CD4-positive, alpha-beta T cell (primary cell): ENCODE measurements at places on chromosomes 2 and 18. TPM values are rescaled to one million over a fixed set of nuclear protein-coding genes. Genes with fewer than 3 reads are reported as not detected.

Gene SRD5A2
- not detected for total RNA-seq

Gene DNAJC5G
- total RNA-seq: not detected

Gene CCL20
- total RNA-seq: 2.2 TPM

Gene TWSG1
- total RNA-seq: 2.8 TPM

Gene SOCS6
- 2.5 TPM for total RNA-seq

Gene LONRF2
- 0.06 TPM for total RNA-seq

Gene SIX3
- not detected for total RNA-seq

Gene SKA1
- total RNA-seq: 0.20 TPM

Gene NEUROD1
- not detected for total RNA-seq

Gene PLGLB2
- total RNA-seq: 1.6 TPM

Gene RAX
- not detected for total RNA-seq

Gene HSBP1L1
- 42.6 TPM for total RNA-seq

Gene UGT1A3
- not detected for total RNA-seq

Gene FAM237A
- total RNA-seq: not detected

Gene ACTG2
- total RNA-seq: not detected

GRCh38 chr2:75174519-75174918, 24.8 kb downstream of the TACR1 start:
- no peak overlapping the region for H3K4me3 ChIP-seq
- no peaks in the 10 kb centered on the region for H3K27me3 ChIP-seq
- DNase-seq: no peak
- no peak overlapping the region for H3K27ac ChIP-seq
- H3K4me1 ChIP-seq: no peaks in the 10 kb centered on the region

- no peak for DNase-seq
- H3K36me3 ChIP-seq: no peaks in the 10 kb centered on the region
- H3K4me1 ChIP-seq: no peaks in the 10 kb centered on the region
- H3K4me3 ChIP-seq: no peak overlapping the region
These were observed 159.5 kb upstream of the GYPC start for GRCh38 chr2:126496493-126496892.

DNA sequence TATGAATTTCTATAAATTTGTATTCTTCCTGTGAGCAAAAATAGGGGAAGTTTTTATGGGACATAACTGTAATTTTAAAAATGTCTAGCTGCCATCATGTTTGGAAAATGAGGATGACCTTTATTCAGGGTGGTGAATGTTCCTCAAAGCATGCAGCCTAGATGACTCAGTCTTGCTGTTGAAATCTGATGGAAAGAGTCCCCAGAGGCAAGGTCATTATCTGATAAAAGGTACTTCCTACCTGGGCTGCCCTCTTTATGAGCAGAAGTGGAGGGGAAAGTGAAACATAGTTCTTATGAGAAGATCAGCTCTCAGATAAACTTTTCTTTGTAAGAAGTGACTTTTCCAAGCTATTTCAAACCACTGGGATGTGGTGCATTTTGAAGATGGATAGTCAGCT, 1144.7 kb upstream of the PIK3C3 start:
- H3K4me1 ChIP-seq: no peaks in the 10 kb centered on the region
- no peak overlapping the region for H3K4me3 ChIP-seq
- no peak for DNase-seq
- no peaks in the 10 kb centered on the region for H3K27me3 ChIP-seq
- no peaks in the 10 kb centered on the region for H3K36me3 ChIP-seq
- no peak overlapping the region for H3K27ac ChIP-seq

DNA sequence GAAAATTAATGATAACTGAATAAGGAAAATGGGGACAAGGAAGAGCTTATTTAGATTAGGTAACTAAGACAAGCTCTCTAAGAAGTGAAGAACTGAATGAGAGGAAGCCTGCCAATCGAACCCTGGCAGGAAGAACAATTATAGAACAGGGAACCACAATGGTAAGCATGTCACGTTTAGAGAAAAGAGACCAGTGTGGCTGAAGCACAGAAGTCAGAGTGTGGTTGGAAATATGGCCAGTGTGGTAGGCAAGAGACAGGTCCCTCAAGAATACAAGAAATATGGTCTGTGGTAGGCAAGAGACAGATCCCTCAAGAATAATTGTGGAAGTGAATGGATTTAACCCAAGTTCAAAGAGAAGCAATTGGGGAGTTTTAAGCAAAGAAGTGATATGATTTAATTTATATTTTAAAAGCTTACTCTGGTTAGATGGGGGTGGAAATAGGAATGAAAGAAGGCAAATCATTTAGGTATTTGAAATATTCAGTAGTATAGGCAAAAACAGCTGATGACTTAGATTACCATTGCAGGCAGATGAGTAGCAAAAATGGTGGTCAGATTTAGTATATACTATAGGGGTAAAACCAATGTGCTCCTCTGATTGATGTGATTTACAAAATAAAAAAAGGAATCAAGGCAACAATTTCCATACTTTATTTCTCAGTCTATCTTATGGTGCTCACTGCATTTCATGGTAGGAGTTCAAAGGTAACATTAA, 38.8 kb upstream of the ERMN start:
- no peaks in the 10 kb centered on the region for H3K36me3 ChIP-seq
- H3K4me3 ChIP-seq: no peak overlapping the region
- H3K4me1 ChIP-seq: peaks cover 3% of the 10 kb centered on the region
- H3K27ac ChIP-seq: no peak overlapping the region
- no peaks in the 10 kb centered on the region for H3K27me3 ChIP-seq

DNA sequence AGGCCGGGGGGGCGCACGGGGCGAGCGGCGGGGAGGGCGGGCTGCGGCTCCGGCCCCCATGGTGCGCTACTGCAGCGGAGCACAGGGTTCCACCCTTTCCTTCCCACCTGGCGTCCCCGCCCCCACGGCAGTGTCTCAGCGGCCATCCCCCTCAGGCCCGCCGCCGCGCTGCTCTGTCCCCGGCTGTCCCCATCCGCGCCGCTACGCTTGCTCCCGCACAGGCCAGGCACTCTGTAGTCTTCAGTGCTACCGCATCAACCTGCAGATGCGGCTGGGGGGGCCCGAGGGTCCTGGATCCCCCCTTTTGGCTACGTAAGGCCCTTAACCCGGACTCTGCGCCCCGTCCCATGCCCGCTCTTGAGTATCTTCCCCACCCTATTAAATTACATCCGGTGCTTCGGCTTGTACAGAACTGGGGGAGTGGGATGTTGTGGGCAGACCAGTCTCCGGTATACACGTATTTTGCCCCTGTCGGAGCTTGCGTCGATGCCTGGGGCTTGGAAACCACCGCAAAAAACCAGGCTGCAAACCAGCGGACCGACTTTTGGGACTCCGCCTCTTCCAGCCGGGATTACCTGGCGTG, 598 bp upstream of the WBP1 start:
- H3K4me1 ChIP-seq: peaks cover 49% of the 10 kb centered on the region
- peak overlapping the region; percentile 96 for H3K4me3 ChIP-seq
- DNase-seq: peak; percentile 91
- peaks cover 18% of the 10 kb centered on the region for H3K36me3 ChIP-seq

- no peak overlapping the region for H3K27ac ChIP-seq
- no peaks in the 10 kb centered on the region for H3K27me3 ChIP-seq
- H3K4me3 ChIP-seq: no peak overlapping the region
- no peaks in the 10 kb centered on the region for H3K4me1 ChIP-seq
- DNase-seq: no peak
These were observed 42.9 kb upstream of the TNFRSF11A start for GRCh38 chr18:62282188-62282629.

- H3K4me1 ChIP-seq: no peaks in the 10 kb centered on the region
- no peak overlapping the region for H3K27ac ChIP-seq
- no peaks in the 10 kb centered on the region for H3K27me3 ChIP-seq
- DNase-seq: no peak
- no peak overlapping the region for H3K4me3 ChIP-seq
- no peaks in the 10 kb centered on the region for H3K36me3 ChIP-seq
These were observed 467.0 kb upstream of the PKDCC start for GRCh38 chr2:41580806-41581205.

GRCh38 chr2:17373041-17373440, 145.2 kb downstream of the RAD51AP2 start:
- no peaks in the 10 kb centered on the region for H3K27me3 ChIP-seq
- no peak overlapping the region for H3K4me3 ChIP-seq
- no peaks in the 10 kb centered on the region for H3K4me1 ChIP-seq
- no peak overlapping the region for H3K27ac ChIP-seq

DNA sequence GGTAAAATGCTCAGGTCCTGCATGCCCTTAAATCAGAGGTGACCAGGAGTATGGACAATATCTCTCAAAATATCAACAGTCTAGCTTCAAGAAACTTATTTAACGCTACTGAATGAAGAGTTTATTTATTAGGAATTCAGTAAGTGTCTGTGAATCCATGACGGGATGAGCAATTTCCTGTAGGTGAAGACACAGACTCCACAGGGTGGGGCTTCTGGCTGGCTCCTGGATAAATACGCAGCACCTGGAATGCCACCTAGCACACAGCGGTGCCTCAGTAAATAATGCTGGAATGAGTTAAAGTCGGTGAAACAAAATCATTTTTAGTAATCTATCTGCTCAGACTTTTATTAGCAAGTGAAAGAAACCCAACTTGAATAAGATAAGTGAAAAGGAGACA, 29.4 kb upstream of the MBP start:
- H3K27ac ChIP-seq: no peak overlapping the region
- no peaks in the 10 kb centered on the region for H3K27me3 ChIP-seq
- DNase-seq: no peak
- no peak overlapping the region for H3K4me3 ChIP-seq
- H3K36me3 ChIP-seq: no peaks in the 10 kb centered on the region

DNA sequence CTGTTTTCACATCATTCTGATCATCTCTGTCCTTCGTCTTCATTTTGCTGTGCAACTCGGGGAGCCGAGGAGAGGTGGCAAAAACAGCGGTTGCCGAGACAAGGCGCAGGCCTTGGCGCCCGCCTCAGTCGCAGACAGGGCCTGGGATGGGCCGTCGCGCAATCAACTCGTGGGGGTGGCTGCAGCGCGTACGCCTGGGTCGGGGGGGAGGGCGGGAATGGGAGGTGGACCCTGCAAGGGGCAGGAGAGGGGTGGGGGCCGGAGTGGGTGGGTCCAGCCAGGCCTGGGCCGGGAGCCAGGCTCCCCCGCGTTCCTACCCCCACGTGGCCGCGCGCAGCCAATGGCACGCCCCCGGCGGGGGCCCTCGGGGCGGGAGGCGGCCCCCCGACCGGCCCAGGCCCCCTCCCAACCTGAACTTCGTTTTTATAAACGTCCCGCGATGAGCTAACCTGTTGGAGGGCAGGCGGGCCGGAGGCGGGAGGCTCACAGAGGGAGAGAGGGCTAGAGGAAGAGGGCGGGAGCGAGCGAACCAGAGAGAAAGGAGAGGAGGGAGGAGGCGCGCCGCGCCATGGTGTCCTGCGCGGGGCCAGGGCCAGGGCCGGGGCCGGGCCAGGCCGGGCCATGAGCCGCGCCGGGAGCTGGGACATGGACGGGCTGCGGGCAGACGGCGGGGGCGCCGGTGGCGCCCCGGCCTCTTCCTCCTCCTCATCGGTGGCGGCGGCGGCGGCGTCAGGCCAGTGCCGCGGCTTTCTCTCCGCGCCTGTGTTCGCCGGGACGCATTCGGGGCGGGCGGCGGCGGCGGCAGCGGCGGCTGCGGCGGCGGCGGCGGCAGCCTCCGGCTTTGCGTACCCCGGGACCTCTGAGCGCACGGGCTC, at the start of gene HOXD13:
TSS of gene HOXD13 (plus strand) at position 452 of the 875 bp plus-strand sequence. CDS start at position 622, 170 bp downstream.
- peaks cover 39% of the 10 kb centered on the region for H3K4me1 ChIP-seq
- peaks cover 92% of the 10 kb centered on the region for H3K27me3 ChIP-seq
- no peak within 1 kb of the TSS for H3K27ac ChIP-seq
- DNase-seq: no peak
- no peak within 1 kb of the TSS for H3K4me3 ChIP-seq

GRCh38 chr2:100142393-100142792, at the start of gene AFF3:
AFF3 (minus strand) TSS chr2:100142590; CDS start chr2:100104454, 38,136 bp downstream.
- peak; percentile 50 for DNase-seq
- H3K27me3 ChIP-seq: no peaks in the 10 kb centered on the region
- H3K4me1 ChIP-seq: peaks cover 24% of the 10 kb centered on the region
- peak within 1 kb of the TSS; percentile 34 for H3K27ac ChIP-seq

- no peaks in the 10 kb centered on the region for H3K4me1 ChIP-seq
- no peak overlapping the region for H3K27ac ChIP-seq
- DNase-seq: no peak
- no peaks in the 10 kb centered on the region for H3K27me3 ChIP-seq
- no peak overlapping the region for H3K4me3 ChIP-seq
- no peaks in the 10 kb centered on the region for H3K36me3 ChIP-seq
These were observed 493.7 kb downstream of the TMX3 start for GRCh38 chr18:68221111-68221724.

- H3K36me3 ChIP-seq: no peaks in the 10 kb centered on the region
- no peaks in the 10 kb centered on the region for H3K4me1 ChIP-seq
- DNase-seq: no peak
- no peak overlapping the region for H3K27ac ChIP-seq
- no peaks in the 10 kb centered on the region for H3K27me3 ChIP-seq
These were observed 31.8 kb downstream of the C1D start for GRCh38 chr2:68031043-68031442.

DNA sequence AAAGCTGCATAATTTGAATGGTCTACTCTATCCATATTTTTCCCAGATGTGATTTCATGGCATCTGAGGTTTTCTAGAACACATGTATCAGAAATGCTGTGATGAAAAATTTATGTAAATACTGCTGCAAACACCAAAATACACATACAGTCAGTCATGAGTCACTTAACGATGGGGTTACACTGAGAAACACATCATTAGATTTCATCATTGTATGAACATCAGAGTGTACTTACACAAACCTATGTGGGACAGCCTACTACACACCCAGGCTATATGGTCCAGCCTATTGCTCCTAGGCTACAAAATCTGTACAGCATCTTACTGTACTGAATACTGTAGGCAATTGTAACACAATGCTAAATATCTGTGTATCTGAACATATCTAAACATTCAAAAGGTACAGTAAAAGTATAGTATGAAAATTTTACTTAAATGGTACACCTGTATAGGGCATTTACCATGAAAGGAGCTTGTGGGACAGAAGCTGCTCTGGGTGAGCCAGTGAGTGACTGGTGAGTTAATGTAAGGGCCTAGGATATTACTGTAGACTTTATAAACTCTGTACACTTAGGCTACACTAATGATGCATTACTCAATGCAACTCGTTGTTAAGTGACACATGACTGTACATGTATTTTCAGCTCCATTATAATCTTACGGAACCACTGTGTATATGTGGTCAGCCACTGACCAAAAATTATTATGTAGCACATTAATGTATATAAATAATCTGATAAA, 33.5 kb downstream of the PNO1 start:
- no peak for DNase-seq
- H3K27me3 ChIP-seq: no peaks in the 10 kb centered on the region
- H3K36me3 ChIP-seq: peaks cover 12% of the 10 kb centered on the region
- H3K4me1 ChIP-seq: no peaks in the 10 kb centered on the region
- no peak overlapping the region for H3K27ac ChIP-seq
- H3K4me3 ChIP-seq: no peak overlapping the region

- no peak overlapping the region for H3K27ac ChIP-seq
- H3K36me3 ChIP-seq: no peaks in the 10 kb centered on the region
- no peaks in the 10 kb centered on the region for H3K27me3 ChIP-seq
- peaks cover 57% of the 10 kb centered on the region for H3K4me1 ChIP-seq
- no peak overlapping the region for H3K4me3 ChIP-seq
- DNase-seq: no peak
These were observed 4.7 kb upstream of the CXCR4 start for GRCh38 chr2:136122661-136123060.

DNA sequence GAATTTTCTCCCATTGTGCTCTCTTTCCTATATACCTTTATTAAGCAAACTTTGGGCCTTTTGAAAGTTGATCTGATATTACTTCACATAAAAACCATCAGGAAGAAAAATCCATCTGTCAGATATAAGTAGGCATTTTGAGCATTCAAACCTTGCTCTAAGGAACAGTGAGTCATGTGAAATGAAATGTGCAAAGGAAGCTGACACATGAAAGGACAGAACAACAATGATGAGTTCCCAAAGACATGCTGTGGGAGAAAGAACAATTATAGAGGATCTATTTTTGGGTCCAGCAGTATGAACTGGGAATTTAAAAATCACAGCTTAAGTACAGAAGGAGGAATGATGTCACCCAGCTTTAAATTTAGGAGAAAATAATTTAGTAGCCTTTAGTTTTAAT, 18.1 kb downstream of the CALCRL start:
- no peaks in the 10 kb centered on the region for H3K27me3 ChIP-seq
- no peak overlapping the region for H3K4me3 ChIP-seq
- no peak for DNase-seq
- no peak overlapping the region for H3K27ac ChIP-seq
